ENCODE measurements at places on chromosomes 12 and 14. TPM values are rescaled to one million over a fixed set of nuclear protein-coding genes. Genes with fewer than 3 reads are reported as not detected.

ERP27 gene
- total RNA-seq: 0.10 TPM

SDR9C7 gene
- not detected for total RNA-seq

STX2 gene
- total RNA-seq: 29.7 TPM

- no peak for DNase-seq
Observed at GRCh38 chr14:64614166-64614565, 64.4 kb downstream of the PPP1R36 start.

DNA sequence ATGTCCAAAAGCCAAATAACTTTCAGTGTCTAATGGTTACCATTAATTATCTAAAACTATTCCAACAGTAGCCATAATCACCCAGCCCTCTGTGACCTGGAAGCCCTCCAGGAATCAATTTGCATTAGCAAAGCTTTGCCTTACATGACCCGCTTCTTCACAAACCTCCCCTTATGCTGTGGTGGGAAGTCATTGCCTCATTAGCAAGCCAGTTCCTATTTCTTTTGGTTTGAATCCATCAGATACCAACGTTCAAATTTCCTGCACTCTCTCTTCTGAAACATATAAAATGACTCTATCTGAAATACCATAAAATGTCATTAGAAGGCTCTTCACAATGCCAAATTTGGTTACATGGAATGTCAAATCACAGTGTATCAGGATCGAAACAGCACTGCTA lies 268.3 kb upstream of the PRKD1 start:
- peak; percentile 18 for DNase-seq

DNA sequence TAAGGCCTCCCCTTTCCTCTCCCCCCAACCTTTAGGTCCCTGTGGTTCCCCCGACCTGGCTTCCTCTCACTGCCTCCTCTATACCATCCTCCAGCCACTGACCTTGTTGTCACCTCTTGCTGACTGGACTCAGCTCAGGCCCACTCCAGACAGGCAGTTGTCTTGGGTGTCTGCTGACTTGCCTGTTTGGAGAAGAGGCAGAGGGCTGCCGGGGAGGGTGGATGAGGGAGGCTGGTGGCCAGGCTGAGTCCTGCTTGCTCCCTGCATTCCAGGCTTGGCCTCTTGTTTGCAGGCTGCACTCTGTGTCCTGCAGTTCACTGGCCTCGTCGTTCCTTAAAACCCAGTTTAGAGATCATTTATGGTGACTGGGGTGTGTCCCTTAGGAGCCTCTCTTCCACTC lies 31.0 kb upstream of the RD3L start:
- no peak for DNase-seq

DIO3 gene
- not detected for total RNA-seq

- no peak for DNase-seq
Observed at GRCh38 chr12:16849473-16849872, 243.5 kb upstream of the LMO3 start.

PTPRB gene
- total RNA-seq: 3.8 TPM

DNA sequence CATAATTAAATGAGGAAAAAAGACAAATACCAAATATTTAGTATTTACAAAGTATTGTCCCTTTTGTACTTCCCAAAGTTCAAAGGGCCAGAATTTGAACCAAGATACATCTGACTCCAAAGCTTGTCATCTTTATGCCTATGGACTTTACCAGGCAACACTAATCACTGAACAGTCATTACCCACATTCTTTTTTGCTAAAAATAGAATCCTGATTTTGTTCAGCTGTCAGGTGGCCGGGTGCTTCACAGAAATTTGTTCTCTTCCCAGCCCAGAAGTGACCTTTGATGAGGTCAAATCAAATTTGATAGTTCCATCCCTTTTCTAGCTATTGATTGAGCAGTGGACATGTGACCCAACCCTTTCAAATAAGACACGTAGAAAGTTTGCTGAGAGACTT lies 121.6 kb downstream of the LLPH start:
- DNase-seq: no peak

IL22 gene
- total RNA-seq: not detected

- no peak for DNase-seq
Observed at GRCh38 chr12:124786061-124786964, 77.4 kb downstream of the SCARB1 start.

DNA sequence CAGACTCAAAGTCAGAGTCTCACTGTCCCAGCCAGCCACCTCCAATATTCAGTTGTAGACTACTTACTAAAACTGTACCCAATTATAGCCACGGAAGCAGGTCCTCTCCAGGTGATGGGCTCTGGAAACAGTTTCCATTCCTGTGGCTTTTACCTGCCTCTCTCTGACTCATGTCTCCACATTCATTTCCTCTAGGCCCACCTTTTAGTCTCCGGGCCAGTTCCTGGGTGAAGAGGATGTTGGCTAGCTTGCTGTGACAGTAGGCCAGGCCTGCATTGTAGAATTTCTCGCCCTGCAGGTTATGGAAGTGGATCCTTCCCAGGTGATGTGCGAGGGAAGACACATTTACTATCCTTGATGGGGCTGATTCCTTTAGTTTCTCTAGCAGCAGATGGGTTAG lies 5.6 kb downstream of the RDH11 start:
- DNase-seq: no peak

ARMH4 gene
- 1.3 TPM for total RNA-seq

DNA sequence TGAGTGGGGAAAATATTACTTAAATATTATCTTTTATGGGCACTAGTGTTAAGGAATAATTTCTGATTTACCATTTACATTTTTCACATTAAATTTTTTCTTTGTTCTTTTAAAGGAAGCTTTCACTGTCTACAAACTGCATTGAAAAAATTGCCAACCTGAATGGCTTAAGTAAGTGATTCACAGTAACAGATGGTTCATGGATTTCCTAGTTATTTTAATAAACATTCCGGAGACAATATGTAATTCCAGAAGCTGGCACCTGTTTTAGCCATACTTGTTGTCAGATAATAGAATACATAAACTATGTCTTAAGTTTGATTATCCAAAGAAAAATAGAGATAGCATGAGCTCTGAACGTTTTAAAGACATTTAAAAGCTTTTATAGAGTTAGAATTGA lies 17.1 kb downstream of the DNAL1 start:
- DNase-seq: no peak

DNA sequence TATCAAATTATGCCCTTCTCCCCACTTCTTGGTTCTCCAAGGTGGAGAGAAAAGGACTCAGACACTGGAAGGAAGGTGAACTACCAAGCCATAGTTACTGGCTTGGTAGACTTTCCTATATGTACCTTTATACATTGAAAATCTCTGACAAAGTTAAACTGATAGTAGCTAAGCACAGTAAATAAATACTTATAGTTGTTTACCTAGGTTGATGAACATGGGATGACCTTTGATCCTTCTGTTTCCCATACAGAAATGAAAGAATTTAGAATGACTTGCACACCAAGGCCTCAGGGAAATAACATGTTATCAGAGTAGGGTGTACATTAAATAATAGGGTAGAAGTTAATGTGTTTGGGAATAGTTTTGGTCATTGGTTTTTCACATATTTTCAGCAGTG lies 6.7 kb downstream of the ARHGAP5 start:
- DNase-seq: no peak

SIX1 gene
- 7.7 TPM for total RNA-seq

- DNase-seq: no peak
Observed at GRCh38 chr12:32483499-32483898, 84.1 kb downstream of the FGD4 start.

B4GALNT3 gene
- total RNA-seq: 0.10 TPM

SETD1B gene
- total RNA-seq: 1.1 TPM

GRCh38 chr12:33437598-33437997 lies 2.0 kb downstream of the SYT10 start:
- no peak for DNase-seq

CCDC177 gene
- total RNA-seq: not detected

- DNase-seq: no peak
Observed at GRCh38 chr14:92635031-92635430, 113.4 kb downstream of the LGMN start.

DNA sequence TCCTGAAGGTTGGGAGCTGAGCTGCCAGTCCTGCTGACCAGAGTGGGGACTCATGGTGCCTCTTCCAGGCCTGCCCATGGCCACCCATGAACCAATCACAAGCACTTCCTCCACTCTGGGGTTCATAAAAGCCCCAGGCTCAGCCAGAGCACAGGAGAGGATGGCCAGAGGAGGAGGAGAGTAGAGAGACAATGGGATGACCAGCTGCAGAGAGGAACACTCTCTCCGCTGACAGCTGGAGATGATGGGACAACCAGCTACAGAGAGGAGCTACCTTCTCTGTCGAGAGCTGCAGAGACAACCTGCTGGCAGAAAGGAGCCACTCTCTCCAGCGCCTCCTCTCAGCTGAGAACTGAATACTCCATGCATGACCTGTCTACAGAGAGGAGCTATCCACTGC lies 886.1 kb downstream of the BCL11B start:
- no peak for DNase-seq

DNA sequence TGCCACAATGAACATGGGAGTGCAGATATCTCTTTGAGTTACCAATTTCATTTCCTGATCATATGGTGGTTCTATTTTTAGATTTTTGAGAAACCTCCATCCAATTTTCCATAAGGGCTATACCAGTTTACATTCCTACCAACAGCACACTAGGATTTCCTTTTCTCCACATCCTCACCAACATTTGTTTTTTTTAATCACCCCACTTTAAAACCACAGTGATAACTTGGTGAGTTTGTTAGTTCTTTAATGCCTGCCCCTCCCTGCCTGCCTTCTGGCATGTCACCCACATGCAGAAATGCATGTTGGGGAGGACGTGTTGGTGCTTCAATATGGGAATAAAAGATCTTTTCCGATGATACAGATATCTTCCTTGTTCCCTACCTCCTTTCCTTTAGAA lies 167.9 kb downstream of the CAND1 start:
- DNase-seq: no peak

EPS8 gene
- total RNA-seq: 38.4 TPM

DNA sequence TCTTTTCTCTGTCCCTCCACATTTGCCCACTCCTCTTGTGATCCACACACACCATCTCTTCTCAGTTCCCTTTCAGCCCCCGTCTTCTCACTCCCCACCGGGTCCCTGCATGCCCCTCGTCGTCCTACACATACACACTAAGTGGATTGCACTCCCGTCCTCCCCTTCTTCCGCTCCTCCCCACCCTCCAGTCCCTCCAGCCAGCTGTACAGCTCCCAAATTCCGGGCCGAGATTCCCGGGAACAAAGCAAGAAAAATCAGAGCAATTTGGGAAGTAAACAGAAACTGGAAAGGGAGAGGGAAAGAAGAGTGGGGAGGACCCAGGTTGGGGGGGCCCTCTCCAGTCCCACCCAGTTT lies 282 bp upstream of the IGFBP6 start:
- peak; percentile 32 for DNase-seq

GRCh38 chr12:115357681-115358080 lies 673.7 kb upstream of the TBX3 start:
- no peak for DNase-seq

NEUROD4 gene
- not detected for total RNA-seq

GRCh38 chr12:105214148-105214547 lies 21.8 kb downstream of the APPL2 start:
- DNase-seq: no peak

- DNase-seq: no peak
Observed at GRCh38 chr12:12665194-12665593, 30.8 kb downstream of the GPR19 start.

GRCh38 chr12:75953312-75953906 lies 78.2 kb downstream of the PHLDA1 start:
- peak; percentile 71 for DNase-seq

DNA sequence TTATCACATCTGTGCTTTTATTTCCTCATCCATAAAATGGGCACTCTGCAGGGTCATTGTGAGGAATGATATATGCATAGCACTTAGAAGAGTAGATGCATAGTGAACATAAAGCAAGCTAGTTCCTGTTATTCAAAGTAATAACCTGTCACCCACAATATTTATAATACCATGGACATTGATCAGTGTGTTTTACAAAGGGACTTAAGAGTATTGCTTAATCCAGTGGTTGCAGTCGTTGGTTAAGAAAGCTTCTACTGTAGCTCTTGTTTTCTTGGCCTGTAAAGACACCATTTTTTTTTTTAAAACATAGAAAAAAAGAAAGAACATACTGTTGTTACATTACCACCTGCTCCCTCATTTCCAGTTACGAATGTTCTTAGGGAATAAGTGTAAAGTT lies 13.1 kb downstream of the METAP2 start:
- DNase-seq: no peak

SRGAP1 gene
- 2.3 TPM for total RNA-seq

- no peak for DNase-seq
Observed at GRCh38 chr12:81543621-81544139, 215.5 kb downstream of the PPFIA2 start.

DDX55 gene
- 24.9 TPM for total RNA-seq

DNA sequence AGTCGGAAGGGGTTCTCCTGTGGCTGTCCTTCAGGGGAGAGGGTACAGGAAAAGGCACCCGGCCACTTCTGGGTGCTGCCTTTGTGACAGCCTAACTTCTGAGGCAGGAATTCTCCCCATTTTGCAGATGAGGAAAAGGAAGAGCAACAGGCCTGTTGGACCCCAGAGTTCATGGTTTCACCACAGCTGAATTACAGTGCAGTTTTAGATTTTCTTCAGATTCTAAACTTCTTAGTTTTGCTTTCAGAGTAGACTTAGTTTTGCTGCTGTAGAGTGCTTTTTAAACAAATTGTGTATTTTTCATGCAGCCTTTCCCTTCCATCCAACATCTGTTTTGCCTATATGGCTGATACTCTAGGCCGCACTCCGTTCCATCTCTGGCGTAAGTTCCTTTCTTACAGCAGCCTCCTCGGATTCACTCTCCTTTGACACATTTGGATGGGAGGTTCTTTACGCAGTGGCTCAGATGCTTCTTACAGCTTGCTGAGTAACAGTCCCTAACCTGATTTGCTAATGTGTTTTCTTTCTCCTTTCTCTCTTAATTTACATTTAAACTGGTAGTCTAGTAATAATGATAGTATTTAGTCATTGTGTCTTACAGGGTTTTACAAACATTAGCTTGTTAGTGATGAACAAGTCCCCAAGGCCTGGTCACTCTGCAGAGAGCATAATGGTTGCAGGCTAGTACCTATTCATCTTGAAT lies 7.8 kb downstream of the TRAF3 start:
- no peak for DNase-seq

GRCh38 chr12:5498806-5499205 lies 66.9 kb downstream of the NTF3 start:
- DNase-seq: no peak

GRCh38 chr14:64761441-64762043 lies 57.3 kb downstream of the PLEKHG3 start:
- no peak for DNase-seq

- no peak for DNase-seq
Observed at GRCh38 chr14:104770851-104771272, 17.9 kb downstream of the SIVA1 start.

DNA sequence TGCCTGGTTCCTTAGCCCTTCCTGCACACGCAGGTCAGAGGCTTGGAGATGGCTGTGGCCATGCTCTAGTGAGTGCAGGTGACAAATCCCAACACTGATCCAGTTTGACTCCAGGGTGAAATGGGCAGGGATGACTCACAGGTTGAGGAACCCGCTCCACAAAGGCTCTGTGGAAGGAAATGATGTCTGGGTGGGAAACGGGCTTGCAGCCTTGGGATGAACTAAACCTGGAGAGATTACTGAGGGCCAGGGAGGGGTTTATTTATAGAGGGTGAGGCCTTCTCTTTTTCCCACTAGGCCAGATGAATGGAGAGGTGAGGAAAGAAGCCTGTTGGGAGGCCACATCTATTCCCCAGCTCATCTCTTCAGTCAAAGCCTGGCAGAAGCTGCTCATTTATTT lies 29.3 kb upstream of the EMP1 start:
- peak; percentile 76 for DNase-seq

PAPLN gene
- total RNA-seq: 1.6 TPM

RTL1 gene
- not detected for total RNA-seq

TMEM132C gene
- not detected for total RNA-seq

Measured in RPMI7951 (cell line).